ENCODE measurements at places on chromosomes 5 and 9. TPM values are rescaled to one million over a fixed set of nuclear protein-coding genes. Genes with fewer than 3 reads are reported as not detected.

Gene RAD23B
- total RNA-seq: 81.2 TPM

Gene C9orf85
- total RNA-seq: 13.2 TPM

Gene MEGF10
- 0.03 TPM for total RNA-seq

Gene DAPK1
- total RNA-seq: 84.9 TPM

Gene GRXCR2
- total RNA-seq: not detected

Gene GRM6
- not detected for total RNA-seq

Gene STKLD1
- 0.63 TPM for total RNA-seq

Gene SLC9A3
- total RNA-seq: 3.7 TPM

Gene FCN2
- total RNA-seq: not detected

Gene SPATA6L
- total RNA-seq: not detected
